Dermis blood vessel endothelial cell (primary cell): ENCODE measurements at places on chromosomes 5 and 9. TPM values are rescaled to one million over a fixed set of nuclear protein-coding genes. Genes with fewer than 3 reads are reported as not detected.

Gene RXRA
- 23.3 and 31.7 TPM in 2 replicates for total RNA-seq

Gene CTXN3
- not detected in 2 replicates for total RNA-seq

Gene CTSV
- under 0.01 and 2.1 TPM in 2 replicates for total RNA-seq

GRCh38 chr5:37638897-37639296 is 200.9 kb downstream of the GDNF start:
- no peak for DNase-seq

DNA sequence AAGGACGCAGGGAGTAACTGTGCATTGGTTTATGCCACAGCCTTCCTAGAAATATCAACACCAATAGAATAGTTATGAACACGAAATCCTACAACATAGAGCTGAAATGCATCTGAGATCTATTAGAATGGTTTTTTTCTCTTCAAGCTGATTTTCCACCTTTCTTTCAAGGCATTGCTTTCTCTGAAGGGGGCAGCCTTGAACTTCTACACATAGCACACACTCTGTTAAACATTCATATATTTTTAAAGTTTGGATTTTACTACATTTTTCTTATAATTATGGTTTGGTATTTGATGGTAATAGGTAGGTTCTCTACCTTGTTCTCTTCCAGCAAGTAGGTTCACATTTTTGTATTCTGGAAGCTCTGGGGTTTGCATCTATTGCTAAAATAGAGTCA is 661.8 kb downstream of the SEMA5A start:
- DNase-seq = no peak

GRCh38 chr9:108811944-108812343 is 43.8 kb downstream of the ACTL7B start:
- DNase-seq = no peak

DNA sequence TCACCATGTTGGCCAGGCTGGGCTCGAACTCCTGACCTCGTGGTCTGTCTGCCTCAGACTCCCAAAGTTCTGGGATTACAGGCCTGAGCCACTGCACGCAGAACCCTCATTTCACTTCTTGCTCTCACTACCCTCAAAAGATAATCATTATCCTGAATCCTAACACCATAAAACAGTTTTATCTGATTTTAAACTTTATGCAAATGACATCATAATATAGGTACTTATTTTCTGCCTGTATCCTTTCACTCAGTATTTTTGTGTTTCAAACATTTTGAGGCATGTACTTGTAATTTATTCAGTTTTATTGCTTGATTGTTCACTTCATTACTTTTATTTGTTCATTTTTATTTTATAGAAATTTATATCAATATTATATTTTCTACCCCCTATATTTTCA is 719.2 kb upstream of the ARRDC3 start:
- DNase-seq = no peak

DNA sequence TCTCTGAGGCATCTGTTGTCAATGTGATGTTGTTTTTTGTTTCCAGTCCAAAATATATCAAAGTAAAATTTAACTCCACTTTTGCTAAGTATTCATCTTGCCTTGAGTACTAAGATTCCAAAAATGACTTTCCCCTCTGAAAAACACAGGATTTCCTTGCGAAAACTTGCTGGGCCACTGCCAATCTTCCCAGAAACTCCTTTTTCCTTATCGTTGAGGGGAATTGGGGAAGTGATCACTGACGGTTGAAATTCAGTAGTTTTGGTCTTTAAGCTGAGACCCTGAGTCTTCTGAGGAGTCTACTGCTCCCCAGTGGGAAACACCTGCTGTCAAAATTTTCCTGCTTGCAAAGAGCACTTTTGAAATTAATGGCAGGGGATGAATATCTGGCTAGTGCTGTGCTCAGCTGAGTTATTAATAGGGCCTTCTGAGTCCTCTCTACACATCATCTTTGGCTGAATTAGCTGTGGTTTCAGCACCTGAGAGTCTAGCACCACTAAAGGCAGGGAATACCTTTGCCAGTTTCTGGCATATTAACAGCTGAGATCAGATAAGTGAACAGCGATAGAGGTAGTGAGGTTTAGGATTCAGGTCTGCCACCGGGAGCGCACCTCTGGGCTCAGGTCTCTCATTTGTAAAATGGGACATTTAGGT is 18.0 kb downstream of the TLR4 start:
- DNase-seq = no peak

DNA sequence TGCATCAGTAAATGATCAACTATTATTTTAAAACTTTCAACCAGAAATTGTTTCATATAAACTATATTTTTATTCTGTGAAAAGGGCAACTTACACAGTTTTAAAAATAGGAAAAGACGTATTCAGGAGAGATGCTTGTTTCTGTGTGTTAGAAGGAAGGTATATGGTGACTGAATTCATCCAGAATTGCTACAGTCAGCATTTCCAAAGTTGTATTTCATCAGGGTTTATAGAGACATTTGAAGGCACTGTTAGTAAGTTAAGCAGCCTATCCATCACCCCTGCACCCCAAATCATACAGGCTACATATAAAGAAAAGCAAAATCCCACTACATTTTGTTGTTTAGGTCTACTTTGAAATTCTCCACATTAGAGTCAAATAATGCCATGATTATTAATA is 716.0 kb downstream of the KCTD16 start:
- no peak for DNase-seq

- DNase-seq = no peak
Measured at GRCh38 chr5:68803881-68804319, 289.9 kb upstream of the SLC30A5 start.

- DNase-seq = no peak
Measured at GRCh38 chr9:96052686-96053085, 177.2 kb downstream of the ERCC6L2 start.
